Pulmonary artery endothelial cell (primary cell): ENCODE measurements at places on chromosomes 4 and X.

DNA sequence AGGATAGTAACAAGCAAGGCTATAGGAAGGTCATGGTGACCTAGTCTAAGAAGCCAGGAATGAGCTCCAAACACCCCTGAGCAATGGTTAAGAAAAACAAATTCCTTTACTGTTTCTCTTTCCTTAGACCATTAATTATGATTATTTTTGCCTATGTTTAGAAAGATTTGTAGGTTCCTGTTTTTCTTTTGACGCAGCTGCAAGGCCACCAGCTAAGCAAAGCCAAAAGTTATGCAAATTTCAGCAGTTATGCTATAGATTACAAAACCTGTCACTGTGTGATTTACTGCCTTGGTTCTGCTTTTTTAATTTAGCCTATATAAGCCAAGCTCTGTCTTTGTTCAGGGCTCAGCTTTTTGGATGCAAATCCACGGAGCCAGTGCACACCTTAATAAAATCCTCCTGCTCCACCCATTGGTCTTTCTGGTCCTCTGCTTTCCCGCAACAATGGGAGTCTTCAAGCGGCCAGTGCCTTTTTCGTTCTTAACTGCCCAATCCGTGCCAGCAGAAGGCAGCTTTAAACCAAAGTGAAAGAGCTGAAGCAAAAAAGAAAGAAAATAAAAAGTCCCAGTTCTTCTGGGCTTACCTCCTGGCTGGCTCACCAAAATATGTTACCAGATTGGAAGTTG is 1.4 kb upstream of the CEP135 start:
- no peak for DNase-seq

DNA sequence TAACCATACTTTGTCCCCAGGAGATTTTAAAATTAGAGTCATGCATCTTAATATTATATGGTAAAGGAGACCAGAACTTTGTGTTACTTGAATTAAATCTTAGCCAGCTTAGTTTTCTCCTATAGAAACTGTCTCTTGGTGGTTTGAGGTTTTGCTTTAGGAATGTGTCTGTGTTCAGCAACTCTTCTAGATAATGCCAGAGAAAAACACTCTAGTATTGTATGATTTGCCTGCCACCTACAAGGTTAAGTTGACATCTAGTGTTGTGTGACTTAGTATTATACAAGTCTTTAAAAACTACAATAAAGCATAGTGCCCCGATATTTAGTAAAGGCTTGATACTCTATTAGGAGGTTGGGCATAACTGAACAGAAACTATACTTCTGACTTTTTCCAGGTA is 2.1 kb downstream of the UGT8 start:
- no peak for DNase-seq

GRCh38 chr4:140901736-140902336 is 145.7 kb upstream of the TBC1D9 start:
- no peak for DNase-seq

- no peak for DNase-seq
These were observed 21.9 kb downstream of the ATP2B3 start for GRCh38 chrX:153539171-153539978.

DNA sequence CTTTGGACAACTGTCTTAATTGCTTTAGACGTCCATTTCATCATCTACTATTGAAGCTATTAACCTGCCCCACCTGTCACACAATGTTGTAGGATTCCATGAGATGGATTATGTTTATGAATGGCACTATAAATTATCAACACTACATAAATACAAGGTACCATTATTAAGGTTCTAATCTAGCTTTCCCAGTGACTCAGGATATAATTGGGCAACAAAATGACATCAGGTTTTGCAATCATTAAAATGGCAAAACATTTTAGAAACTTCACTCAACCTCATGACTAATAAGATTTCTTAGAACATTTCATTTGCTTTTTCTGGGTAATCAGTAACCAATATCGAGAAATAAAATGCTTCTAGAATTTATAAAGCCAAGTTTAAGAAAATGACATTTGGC is 9.2 kb downstream of the HOPX start:
- no peak for DNase-seq

DNA sequence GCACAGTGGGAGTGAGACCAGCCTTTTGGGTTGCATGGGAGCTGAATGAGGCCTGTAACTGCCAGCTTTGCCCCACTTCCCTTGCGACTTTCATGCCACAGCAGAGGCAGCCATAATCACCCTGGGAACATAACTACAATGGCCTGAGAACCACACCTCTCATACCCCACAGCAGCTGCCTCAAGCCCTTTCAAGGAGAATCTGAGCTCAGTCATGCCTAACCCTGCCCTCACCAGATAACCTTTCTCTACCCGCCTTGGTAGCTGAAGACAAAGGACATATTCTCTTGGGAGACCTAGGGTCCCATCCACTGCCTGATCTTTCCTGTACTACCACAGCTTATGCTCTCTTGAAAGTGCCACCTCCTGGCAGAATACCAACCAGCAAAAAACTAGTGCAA is 599.9 kb upstream of the IGFBP7 start:
- DNase-seq: no peak
